ENCODE measurements at places on chromosomes 13 and 19. TPM values are rescaled to one million over a fixed set of nuclear protein-coding genes. Genes with fewer than 3 reads are reported as not detected.

The GDF15 gene
- polyA plus RNA-seq = 2.2 TPM

The ZNF540 gene
- polyA plus RNA-seq = 23.5 TPM

The ZNF285 gene
- polyA plus RNA-seq = 12.2 TPM

The NCCRP1 gene
- polyA plus RNA-seq = 0.29 TPM

The MAST1 gene
- polyA plus RNA-seq = 87.0 TPM

The LRRC63 gene
- polyA plus RNA-seq = 0.73 TPM
